ENCODE measurements at places on chromosomes 3 and 15. TPM values are rescaled to one million over a fixed set of nuclear protein-coding genes. Genes with fewer than 3 reads are reported as not detected.

The SERPINI2 gene
- not detected for total RNA-seq

The NPAP1 gene
- total RNA-seq, result not detected

The NCK1 gene
- total RNA-seq, result 11.4 TPM

The HIGD2B gene
- total RNA-seq, result not detected

The CDHR4 gene
- not detected for total RNA-seq

The ATP13A5 gene
- total RNA-seq, result not detected

The MST1 gene
- 61.0 TPM for total RNA-seq

The SPTBN5 gene
- under 0.01 TPM for total RNA-seq

The TM4SF18 gene
- 0.51 TPM for total RNA-seq

The CCR1 gene
- total RNA-seq, result not detected

The MASP1 gene
- total RNA-seq, result not detected

The COPB2 gene
- 61.0 TPM for total RNA-seq

The LARP6 gene
- 42.5 TPM for total RNA-seq

The CHRFAM7A gene
- 3.0 TPM for total RNA-seq

The TMC3 gene
- total RNA-seq, result not detected

The KIF15 gene
- total RNA-seq, result 13.9 TPM

Data from mesangial cell (primary cell).